Pons (tissue), 1 donor: ENCODE measurements at places on chromosomes 7 and 10.

DNA sequence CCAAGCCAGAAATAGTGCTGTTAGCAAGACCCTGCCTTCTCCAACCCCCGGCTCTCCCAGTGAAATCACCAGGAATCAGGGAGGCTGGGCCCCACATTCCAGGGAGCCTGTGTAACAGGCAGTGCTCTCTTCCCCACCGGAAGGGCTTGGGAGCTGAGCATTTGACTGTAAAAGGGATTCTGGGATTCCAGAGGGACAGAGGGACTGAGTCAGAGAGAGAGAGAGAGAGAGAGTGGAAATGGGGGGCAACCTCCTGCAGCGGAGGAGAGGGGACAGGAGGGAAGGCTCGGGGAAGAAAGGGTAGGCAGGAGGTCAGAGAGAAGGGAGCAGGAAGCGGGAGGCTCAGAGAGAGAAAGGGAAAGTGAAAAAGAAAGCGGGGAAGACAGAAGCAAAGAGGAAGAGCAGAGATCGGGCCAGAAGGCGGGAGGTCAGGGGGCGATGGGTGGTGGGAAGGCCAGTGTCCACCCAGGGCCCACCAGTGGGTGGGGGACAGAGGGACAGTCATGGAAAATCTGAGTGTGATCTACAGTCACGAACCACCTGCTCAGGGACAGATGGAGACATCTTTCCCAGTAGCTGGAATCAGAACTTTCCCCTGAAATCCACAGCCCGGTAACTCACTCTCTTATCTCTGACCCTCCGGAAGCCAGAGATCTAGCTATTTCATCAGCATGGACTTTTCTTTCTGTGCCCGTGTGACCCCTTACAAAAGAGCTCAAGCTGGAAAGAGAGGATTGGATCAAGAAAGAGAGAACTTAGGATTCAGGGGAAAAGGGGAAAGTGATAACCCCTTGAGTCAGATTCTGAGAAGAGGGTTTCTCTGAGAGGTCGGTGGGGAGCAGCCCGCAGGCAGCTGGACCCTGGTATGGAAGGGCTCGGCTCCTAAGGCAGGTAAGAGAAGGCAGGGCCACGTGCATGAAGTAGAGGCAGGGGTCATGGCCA lies 4.6 kb upstream of the SERPINE1 start:
- DNase-seq = peak; percentile 14

GRCh38 chr10:62815381-62816075 lies 638 bp downstream of the EGR2 start:
- DNase-seq = no peak

GRCh38 chr10:110610308-110610774 lies 33.8 kb upstream of the RBM20 start:
- peak; percentile 51 for DNase-seq

DNA sequence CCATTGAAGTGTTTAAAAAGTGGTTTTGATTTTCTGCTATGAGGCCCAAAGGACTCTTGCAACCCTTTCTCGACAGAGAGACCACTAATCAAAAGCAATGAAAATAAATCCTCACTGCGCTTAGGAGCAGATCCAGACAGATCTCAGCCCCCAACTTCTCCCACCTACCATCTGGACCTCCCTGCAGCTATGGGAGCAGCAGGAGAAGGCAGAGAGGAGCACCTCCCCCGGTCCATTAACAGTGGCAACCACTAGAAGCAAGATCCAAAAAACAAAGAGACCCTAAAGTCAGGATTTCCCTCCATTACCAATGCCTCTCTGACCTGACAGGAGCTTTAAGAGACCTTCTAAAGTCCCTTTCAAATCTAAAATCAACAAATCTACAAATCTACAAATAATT lies 99.0 kb upstream of the LSM8 start:
- DNase-seq = no peak
